Kasumi-1 (cell line): ENCODE measurements at places on chromosomes 5 and 9.

DNA sequence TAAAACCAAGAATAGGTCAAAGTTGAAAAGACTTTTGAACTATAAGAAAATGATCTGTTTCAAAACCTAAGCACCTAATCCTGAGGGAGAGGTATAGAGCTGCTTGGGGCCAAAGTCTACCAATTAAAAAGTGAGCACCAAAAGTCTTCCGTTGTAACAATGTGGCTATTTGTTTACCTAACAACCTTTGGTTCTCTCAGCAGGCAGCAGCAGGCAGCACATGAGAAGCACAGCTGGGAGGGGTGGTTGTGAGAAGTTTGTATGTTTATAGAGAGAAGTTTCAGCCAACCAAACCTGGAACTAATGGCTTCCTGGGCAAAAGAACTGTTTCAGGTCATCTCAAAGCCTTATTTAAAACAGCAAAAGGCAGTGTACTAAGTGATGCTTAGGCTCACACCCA lies 59.8 kb upstream of the TBC1D9B start:
- DNase-seq = no peak

DNA sequence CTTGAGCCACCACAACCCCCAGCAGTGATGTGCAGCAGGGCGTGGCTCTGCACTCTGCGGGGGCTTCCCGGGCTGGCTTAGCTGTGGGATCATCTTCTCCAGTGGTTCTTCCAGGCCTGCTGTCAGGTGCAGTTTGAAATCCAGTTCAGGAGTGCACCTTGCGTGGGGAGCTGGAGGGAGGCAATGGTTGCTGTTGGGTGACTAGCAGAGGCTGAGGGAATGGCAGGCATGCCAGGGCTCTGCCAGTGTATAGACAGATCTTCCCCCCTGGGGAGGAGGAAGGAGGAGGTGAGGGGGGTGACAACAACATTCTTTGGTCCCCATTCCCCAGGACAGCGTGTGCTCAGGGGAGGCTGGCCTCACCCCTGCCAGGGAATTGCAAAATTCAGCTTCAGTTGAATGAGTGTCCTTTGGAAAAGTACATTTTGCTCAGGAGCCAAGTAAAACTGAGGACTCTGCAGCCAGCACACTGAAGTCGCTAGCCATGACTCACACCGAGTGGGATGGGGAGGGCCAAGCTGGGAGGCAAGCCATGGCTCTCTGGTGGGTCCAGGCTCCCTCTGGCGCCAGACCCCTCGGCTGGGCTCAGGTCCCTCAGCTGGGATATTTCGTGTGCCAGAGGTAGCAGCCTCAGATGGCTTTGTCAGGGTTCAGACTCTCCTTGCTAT lies 35.0 kb downstream of the ERGIC1 start:
- no peak for DNase-seq

GRCh38 chr9:94648185-94648584 lies 8.9 kb upstream of the FBP1 start:
- no peak for DNase-seq

- DNase-seq = no peak
Observed at GRCh38 chr5:55220433-55221185, 6.5 kb downstream of the MCIDAS start.
